Central memory CD4-positive, alpha-beta T cell (primary cell): ENCODE measurements at places on chromosomes 2 and 18.
A peak's percentile ranks its signal among the peaks of the same experiment; 100 is the strongest.

GRCh38 chr2:112783187-112783714 lies 1.0 kb downstream of the IL1A start:
- DNase-seq, result no peak

GRCh38 chr2:76668279-76668678 lies 853.9 kb downstream of the LRRTM4 start:
- no peak for DNase-seq

DNA sequence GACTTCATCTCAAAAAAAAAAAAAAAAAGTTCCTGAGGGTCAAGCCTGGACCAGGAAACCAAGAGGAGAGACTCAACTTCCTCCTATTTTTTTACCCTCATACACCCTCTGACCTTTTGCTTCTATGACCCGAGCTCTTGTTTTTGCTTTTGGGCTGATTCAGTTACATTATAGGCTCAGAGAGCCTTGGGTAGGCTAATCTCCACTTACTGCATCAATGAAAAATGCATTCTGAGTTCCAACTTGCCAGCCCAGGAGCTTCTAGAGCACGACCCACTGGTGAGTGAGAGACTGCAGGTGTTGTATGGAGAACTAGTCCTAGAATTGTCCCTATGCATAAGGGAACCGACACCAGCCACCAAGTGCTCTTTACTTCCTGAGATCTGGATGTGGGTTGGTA lies 91.1 kb downstream of the CABLES1 start:
- DNase-seq, result no peak

DNA sequence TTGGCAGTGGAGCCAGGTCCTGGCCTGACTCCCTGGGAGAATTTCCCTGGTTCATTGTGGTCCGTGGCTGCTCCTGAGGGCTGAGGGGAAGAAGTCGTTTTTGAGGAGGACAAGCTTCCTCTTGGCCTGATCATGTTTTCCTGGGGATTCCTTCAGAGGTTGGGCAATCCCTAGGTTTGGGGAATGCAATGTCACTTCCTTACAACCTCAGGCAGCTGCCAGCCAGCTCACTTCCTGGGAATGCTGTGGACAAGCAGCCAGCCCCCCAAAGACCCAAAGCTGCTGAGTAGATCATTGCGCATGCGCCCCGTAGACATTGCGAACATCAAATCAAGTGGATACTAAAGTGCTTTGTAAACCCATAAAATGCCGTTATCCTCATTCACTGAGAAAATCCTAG lies 7.7 kb upstream of the DNMT3A start:
- DNase-seq, result no peak

- peak; percentile 73 for DNase-seq
Measured at GRCh38 chr2:37344453-37345361, at the start of gene QPCT. Gene QPCT, plus strand, starts transcription at chr2:37344630. Its CDS starts 102 bp downstream, at chr2:37344732.

GRCh38 chr2:144950899-144951560 lies 431.1 kb upstream of the ZEB2 start:
- no peak for DNase-seq

DNA sequence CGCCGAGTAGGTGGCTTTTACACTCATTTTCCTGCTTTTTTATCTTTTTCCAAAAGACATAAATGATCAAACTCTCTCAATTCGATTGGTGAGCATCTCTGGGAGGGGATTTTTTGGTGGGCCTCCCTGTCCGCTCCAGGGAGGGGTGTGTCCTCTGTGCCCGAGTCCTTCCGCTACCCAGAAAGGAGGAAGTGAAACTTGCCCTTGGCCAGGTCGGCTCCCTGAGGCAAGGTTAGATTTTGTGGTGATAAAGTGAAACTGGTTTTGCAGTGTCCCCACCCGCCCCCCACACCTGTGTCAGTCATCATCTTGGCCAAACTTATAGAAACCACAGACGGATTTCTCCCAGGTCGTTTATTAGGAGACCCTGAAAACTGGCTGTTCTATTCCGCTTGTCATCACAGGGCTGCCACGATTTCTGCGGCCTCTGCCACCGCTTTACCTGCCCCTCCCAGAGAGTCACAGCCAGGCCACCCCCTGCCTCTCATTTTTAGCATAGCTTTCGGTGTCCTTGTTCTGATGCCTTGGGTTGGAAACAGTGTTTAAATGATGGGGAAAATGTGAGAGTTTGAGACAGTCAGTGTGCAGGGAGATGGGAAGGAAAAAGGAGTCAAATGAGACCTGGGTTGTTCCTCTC lies 93.6 kb downstream of the SH3BP4 start:
- no peak for DNase-seq

- DNase-seq, result no peak
Measured at GRCh38 chr18:63590373-63590772, 3.2 kb downstream of the SERPINB13 start.

DNA sequence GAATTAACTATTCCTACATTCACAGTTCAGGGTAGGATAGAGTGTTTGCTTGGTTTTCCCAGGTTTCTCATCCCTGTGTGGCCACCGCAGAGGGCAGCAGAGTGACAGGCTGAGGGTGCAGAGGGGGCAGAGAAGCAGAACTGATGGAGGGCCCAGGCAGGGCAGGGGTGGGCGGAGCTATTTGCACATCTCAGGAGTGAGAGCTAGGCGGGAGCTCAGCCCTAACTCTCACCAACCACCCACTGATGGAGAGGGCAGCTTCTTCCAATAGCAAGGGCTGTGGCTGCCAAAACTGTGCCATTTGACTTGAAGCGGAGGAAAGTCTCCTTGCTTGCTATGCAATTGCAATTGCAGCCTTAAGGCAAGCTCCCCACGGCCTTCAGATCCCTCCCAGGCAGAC lies 12.0 kb upstream of the DARS1 start:
- DNase-seq, result no peak

DNA sequence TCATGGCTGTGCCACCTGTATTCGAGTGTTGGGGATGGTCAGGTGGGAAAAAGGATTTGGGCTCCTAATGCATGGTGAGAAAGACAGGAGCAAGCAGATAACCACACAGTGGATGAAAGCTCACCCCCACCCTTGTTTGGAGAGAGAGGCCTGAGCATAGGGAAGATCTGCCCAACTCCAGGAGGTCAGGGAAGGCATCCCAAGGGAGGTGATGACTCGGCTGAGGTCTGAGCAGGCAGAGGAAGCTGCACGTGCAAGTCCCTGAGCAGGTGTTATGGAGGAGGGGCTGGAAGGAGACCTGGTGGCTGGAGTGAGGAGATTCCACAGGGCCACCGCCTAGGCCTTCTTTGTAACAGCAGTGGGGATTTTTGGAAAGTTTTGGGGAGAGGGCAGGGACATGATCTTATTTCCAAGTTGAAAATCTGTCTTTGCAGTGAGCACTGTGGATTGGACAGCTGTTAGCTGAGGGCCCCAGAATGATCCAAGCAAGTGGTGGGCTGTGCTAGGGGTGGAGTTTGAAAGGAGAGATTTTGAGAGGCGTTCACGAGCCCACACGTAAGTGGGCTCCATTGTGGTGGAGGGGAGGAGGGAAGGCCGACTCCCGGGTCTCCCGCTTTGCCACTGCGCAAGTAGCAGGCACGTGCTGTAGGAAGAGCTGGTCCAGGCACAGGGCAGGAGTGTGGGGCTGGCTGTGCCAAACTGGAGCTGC lies 228.5 kb downstream of the GLI2 start:
- no peak for DNase-seq

GRCh38 chr2:205500065-205500464 lies 182.2 kb upstream of the NRP2 start:
- no peak for DNase-seq

DNA sequence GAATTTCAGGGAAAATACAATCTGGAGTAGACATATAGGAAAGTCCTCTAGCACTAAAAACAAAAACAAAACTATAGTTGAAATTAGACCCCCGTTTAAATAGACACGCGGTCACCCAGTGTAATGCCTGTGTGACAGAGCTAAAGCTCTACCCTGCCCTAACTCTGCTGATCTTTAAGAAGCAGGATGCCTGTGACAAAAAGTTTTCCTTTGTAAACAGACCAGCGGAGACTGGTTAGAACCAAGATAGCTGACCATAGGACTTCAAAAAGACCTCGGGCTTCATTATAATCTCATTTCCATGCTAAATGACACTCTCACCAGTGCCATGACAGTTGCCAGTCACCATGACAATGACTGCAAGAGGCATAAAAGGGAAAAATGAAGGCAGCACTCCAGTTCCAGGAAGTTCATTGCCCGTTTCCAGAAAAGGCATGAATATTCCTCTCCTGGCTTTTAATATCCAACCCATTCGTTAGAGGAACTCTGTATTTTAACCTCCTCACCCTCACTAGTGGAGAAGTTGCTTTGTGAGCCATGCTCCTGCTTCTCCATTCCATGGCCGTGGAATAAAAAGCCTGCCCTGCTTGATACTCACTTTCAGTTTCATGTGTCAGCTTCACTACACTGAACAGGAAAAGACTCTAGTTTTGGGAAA lies 157.2 kb upstream of the COPS8 start:
- no peak for DNase-seq

DNA sequence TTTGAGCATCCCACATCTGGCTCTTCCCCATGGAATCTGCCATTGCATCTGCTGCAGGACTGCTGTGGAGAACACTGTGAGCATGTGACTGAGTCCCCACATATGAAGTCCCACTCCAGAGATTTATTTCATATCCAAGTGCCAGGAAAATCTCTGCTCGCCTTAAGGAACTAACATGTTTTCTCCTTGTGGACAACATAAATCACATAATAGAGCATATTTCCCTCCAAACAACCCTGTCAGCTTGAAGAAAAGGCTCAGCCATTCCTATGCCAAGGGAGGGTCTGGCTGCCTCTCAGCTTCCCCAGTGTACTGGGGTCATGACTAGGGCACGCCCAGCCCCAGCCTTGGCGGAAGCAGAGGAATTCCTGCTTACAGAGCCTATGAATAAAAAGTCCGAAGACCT lies 193.7 kb downstream of the DNER start:
- DNase-seq, result no peak

- DNase-seq, result no peak
Measured at GRCh38 chr2:143600116-143600515, 470.9 kb downstream of the ARHGAP15 start.

- no peak for DNase-seq
Measured at GRCh38 chr2:239869272-239870155, 155.6 kb downstream of the NDUFA10 start.

DNA sequence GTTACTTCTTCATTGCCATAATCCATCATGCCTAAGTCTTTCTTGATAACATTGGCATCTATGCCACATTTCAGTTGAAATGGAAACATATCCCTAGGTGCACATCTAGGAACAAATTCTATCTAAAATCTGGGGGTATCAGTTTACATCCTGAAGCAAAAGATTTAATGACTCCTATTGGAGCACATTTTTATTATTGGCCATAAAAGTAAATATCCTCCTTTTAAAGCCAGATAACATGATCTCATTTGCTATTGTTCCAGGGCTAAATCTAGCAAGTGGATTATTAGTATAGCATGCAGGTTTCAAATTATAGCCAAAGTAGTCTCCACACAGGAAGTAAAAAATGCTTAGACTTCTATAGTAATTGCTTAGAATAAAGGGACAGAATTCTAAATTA lies 193.2 kb downstream of the CDH2 start:
- no peak for DNase-seq

DNA sequence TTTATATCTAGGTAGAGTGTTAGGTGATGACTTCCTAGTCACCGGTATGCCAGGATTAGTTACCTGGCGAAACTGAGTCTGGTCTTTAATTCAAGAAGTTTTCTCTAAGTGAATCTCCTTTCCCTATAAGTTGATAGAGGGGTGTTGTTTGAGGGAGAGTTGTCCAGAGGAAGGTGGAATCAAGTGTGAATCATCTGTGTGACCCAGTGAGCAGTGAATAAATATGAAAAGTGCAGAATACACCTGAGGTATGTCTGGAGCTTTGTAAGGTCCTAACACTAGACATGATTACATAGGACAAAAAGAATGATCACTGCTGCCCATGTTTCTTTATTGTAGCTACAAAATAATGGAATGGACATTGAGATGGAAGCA lies 11.2 kb downstream of the POU3F3 start:
- no peak for DNase-seq

- DNase-seq, result peak; percentile 62
Measured at GRCh38 chr18:3062798-3063680, 50.1 kb upstream of the LPIN2 start.

- DNase-seq, result peak; percentile 12
Measured at GRCh38 chr18:63342206-63342605, 22.6 kb upstream of the BCL2 start.

DNA sequence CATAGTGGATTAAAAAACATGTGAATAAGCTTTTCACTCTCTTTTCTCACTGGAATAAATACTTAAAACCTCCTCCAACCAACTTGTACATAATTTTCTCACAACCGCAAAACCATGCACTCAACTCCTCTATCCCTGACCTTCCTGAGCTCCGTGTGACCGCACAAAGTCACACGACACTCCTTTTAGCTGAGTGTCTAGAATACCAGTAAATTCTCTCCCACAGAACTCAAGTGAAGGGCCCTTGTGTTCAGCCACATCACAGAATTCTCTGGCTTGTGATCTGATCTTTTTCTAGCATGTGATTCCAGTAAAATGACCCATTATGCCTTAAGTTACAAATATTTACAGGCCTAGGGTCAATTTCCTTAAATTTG lies 91.2 kb upstream of the ARL4C start:
- DNase-seq, result no peak
